Dorsolateral prefrontal cortex (tissue), 122 donors: ENCODE measurements at places on chromosomes 13 and 19.
A peak's percentile ranks its signal among the peaks of the same experiment; 100 is the strongest.

DNA sequence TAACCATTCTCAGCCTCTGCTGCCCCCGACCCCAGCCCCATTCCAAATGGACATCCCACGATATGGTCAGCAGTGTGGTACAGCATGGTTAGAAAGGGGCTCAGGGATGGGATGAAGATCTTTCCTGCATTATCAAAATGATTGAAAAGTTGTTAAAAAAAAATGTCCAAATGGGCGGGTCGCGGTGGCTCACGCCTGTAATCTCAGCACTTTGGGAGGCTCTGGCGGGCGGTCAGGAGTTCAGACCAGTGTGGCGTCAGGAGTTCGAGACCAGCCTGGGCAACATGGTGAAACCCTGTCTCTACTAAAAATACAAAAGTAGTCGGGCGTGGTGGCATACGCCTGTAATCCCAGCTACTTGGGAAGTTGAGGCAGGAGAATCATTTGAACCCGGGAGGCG, 54.3 kb upstream of the ZNF254 start:
- DNase-seq: no peak

GRCh38 chr13:64540976-64541375, 2689.2 kb downstream of the PCDH9 start:
- DNase-seq: no peak

- no peak for DNase-seq
These were observed 24.5 kb upstream of the ZNF83 start for GRCh38 chr19:52662631-52663030.

DNA sequence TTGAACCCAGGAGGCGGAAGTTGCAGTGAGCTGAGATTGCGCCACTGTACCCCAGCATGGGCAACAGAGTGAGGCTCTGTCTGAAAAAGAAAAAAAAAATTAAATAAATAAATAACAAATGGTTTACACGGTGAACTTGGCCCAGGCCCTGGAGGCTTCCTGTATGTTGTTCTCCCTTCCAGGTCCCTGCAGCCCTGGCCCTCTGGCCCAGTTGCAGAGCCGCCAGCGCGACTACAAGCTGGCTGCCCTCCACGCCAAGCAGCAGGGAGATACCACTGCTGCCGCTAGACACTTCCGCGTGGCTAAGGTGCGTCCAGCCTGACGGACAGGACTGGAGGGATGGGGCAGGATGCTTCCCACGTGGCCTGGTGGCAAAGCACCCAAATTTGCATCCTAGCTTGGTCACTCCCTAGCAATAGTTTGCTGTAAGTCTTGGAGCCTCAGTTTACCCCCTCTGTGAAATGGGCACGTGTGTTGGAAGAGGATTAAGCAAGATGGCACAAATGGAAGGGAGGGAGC, 11.9 kb downstream of the CC2D1A start:
- DNase-seq: no peak

DNA sequence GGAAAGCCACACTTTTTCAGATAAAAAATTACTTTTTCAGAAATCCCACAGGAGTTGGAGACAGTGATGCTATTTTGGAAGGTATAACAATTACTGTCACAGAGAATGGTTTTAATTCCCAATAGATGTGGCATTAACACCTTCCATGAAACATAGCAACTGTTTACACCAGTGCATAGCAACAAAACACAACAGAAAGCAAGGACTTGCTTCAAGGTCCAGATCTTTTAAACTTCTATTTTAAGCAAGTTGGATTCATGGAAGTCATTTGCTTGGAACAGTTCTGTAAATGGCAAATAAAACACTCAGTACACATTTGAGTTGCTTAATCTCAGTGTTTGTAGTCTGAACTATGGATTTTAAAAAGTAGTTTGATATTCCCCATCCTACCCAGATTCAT, 385.9 kb upstream of the SPRY2 start:
- DNase-seq: no peak

DNA sequence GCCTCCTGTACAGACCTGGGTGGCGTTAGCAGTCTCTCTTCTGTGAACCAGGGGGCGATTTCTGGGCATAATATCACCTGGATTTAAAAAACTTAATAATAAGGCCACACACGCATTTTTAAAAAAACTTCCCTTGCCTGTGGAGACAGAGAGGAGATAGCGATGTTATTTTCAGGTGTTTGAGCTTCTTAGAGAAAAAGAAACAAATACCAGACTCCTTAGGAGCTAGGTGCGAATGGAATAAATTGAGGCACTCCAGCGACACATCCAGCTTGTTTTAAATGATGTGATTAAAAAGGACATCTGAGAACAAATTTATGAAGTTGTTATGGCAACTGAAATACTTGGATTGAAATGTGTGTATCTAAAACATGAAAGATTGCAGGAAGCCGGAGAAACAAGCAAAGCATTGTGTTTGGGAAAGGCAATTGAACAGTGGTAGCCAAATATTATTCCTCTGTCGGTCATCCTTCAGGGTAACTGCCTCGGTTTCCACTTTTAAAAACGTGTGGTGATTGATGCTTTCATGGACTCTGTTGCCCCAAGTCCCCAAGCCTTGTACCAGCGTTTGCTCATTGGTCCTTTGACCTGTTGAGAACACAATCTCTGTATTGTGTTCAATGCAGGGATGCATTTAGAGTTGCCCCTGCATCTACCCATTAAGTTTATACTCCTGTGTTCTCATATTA, 158.7 kb downstream of the TM9SF2 start:
- DNase-seq: peak; percentile 14

- DNase-seq: no peak
These were observed 6.5 kb downstream of the SYCE2 start for GRCh38 chr19:12912571-12912970.

DNA sequence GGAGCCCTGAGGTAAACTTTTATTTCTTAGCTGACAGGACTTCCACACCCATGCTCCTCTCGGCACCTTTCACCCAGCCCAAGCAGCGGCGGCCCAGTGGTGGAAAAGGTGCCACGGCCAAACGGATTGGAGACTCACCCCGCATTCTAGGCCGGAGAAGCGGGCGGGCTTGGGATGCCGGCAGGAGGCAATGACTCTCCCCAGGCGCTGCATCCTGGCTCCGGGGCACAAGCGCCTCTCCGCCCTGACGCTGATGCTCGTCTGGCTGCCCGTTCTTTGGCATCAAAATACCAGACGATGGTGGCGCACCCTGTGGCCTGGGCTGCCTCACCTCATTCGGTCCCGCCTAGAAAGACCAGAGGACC, 6.7 kb upstream of the ZNF606 start:
- no peak for DNase-seq

GRCh38 chr19:4988770-4989251, 19.9 kb downstream of the KDM4B start:
- peak; percentile 68 for DNase-seq

- DNase-seq: no peak
These were observed 108.3 kb downstream of the SLITRK1 start for GRCh38 chr13:83773961-83774360.

DNA sequence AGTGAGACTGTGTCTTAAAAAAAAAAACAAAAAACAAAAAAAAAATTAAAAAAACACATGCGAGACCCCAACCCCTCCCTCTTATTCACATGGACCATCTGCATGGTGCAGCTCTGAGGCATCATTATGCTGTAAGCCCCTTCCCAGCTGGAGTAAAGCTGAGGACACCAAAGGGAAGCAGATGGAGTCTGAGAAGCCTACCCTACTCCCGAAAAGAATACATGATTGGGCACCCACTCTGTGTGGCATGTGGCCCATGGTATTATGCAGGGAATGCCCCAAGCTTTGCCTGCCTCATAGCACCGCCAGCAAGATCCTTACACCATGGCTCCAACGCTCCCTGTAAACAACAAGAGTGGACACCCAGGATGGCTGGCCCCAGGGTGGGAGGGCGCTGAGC, 4.7 kb downstream of the PTH2 start:
- no peak for DNase-seq

DNA sequence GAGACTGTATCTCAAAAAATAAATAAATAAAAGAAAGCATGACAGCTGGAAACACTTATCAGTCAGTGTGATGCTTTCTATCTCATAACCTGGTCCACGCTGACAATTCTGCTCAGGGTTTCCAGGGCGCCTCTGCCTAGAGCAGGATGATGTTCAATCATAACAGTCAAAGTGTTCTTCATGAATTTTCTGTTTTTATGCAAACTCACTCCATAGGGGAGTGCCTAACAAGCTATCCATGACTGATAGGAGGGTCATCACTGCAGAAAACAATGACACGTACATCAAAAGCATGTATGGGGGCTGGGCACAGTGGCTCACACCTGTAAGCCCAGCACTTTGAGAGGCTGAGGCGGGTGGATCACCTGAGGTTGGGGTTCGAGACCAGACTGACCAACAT, 41.4 kb upstream of the ZNF83 start:
- no peak for DNase-seq

DNA sequence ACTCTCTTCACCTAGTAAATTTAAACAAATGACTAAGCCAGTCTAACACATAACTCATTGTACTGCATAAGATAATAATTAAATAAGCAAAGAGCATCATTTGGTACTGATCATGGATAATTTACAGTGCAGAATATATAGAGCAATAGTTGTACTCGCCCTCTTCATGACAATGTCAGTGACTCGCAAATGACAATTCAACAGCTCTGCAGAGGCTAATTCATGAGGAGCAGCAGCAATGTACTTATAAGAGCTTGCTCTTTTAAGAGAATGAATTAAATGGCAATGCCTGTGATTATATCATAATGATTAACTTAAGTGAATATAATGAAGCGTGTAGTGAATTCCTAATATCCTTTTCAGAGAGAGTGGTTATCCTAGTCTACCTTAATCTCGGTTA, 284.5 kb upstream of the PCDH20 start:
- no peak for DNase-seq

- DNase-seq: no peak
These were observed 75.9 kb downstream of the RAB20 start for GRCh38 chr13:110485604-110486003.

DNA sequence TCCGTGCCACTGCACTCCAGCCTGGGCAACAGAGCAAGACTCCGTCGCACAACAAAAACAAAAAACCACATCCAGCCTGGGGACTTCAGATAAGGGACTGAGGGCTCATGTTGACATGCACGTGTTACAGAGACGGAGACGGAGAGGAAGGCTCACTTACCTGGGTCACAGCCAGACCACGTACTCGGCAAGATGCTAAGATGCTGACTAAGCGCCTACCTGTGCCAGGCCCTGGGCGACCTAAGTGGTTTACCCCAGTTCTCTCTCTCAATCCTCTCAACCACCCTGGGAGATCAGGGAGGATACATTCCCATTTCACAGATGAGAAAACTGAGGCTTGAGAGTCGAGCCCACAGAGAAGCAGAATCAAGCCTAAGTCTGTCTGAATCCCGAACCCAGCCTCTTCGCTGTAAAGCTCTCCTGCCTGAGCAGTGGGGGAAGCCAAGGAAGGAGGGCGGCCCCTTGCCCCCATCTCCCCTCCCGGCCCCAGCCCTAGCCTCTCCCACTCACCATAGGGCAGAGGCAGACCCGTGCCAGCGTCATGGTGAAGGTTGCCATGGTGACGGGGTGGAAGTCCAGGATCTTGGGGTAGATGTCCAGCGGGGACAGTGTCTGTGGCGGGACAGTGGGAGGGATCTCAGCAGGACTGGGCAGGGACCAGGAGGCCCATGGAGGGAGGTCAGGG, 13.5 kb downstream of the ERCC2 start:
- no peak for DNase-seq

DNA sequence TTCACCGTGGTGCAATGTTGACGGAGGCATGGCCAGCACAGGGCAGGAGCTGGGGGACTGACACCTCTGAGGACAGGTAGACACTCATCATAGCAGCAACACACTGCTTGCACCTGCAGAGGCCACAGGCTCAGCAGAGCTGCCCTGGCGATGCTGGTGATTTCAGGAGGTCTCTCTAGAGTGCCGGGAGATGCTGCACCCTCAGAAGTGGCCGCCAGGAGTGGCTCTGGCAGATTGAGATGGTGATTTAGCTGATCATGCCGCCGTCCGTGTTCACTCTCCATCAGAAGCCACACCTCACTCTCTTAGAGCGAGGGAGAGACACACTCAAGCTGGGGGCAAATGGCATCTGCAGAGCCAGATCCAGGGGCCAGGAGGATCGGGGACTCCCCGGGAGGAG, 244.6 kb upstream of the SGCG start:
- DNase-seq: no peak

- DNase-seq: peak; percentile 45
These were observed 10.5 kb downstream of the STOML3 start for GRCh38 chr13:38979891-38980749.

- peak; percentile 45 for DNase-seq
These were observed 7.4 kb downstream of the DBP start for GRCh38 chr19:48629599-48630295.

DNA sequence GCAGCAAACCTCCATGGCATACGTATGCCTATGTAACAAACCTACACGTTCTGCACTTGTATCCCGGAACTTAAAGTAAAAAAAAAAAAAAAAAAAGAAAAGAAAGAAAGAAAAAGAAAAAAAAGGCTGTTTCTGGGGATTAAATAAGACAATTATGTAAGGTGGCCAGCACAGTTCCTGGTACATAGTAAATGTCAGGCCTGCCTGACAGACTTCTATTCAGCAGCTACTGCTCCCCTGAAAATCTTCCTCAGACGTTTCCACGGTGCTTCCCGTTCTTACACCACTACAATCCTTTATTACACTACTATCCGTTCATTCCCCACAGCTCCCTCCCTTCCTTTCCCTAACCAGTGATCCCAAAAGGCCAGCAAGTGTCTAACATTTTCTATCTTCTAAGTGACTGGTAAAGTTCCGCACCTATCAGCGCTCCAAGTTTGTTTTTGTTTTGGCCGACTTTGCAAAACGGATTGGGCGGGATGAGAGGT, 636 bp upstream of the RB1 start:
- DNase-seq: no peak

- no peak for DNase-seq
These were observed 17.8 kb upstream of the UPF3A start for GRCh38 chr13:114263578-114263977.

DNA sequence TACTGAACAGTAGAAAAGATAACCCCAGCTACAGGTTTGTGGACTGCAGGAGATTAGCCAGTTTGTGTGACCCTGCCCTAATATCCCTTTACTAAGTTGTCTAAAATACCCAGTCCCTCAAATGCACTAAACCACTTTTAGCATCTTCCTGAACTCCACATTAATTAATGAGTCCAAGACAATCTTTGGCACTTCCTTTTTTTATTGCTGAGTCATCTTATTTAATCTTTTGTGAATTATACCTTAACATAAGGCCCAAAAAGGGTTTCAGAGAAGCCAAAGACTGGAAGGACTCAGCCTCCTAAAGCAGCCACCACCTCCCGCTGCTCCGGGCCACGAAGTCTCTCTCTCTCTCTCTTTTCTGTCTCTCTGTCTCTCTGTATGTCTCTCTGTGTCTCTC, 48.8 kb upstream of the PDCD5 start:
- DNase-seq: no peak

DNA sequence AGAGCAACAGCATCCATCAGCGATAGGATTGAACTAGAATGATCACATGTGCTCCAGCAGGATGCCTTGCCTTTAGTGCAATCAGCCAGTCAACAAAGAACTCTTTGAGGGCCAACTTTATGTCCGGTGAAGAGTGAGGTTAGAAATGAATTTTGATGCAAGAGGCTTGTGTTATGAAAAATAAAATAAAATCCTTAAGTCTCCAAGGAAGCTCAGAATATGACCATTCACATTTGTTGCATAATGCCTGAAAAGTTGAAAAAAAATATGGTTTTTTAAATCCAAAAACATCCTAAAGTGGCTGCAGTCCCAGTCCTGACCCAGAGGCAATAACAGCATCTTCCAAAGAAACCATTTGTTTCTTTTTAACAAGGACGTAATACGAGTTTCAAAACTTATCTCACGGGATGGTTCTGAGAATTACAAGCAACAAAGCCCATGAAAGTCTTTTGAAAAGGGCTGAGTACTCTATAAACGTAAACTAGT, 61.3 kb downstream of the DCLK1 start:
- DNase-seq: no peak
